ENCODE measurements at places on chromosomes 1 and 21.

GRCh38 chr1:175317309-175317708, 124.7 kb upstream of the KIAA0040 start:
- no peak for DNase-seq

GRCh38 chr21:45112371-45112770, 38.0 kb downstream of the ADARB1 start:
- DNase-seq = no peak

- no peak for DNase-seq
These were observed 39.5 kb upstream of the DDAH1 start for GRCh38 chr1:85504417-85504816.

DNA sequence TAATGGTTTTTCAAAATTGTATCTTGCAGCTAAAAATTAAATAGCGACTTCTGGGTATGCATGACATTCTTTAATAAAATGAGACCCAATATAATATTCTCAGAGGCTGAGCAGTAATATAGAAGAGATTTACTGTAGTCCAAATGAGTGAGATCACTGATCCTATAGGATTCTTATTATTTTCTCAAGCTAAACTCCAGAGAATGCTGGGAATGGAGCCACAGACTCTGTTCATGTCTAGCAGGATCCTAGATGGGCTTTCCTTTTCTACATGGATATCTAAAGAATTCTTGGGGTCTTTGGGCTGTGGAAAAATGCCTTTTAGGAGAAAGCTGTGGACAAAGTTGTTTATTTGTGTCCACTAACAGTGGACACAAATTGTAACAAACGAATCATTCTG, 150.7 kb upstream of the ZNF644 start:
- DNase-seq = no peak

DNA sequence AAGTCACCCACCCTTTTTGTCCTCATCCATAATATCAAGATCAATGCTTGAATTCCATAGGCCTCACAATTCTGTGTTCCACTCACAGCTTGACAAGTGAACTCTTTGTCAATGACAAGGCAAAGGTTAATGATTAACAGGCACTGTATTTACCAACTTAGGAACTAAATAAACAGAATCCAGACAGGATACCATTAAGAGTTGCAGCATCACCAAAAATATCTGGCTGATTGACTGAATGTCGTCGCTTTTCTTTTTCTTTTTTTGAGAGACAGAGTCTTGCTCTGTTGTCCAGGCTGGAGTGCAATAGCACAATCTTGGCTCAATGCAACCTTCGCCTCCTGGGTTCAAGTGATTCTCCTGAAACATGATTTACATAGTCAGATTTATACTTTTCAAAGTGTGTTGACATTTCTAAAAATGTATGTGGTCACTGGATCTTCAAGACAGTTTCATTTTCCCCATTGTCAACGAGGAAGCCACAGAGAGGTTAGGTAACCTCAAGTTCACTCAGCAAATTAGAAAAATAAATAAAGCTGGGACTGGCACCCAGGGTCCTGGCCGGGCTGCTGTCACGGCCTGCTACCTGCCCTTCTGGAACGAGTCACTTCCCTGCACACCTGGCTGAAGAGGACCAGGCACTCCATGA, 81.0 kb downstream of the PDE9A start:
- DNase-seq = no peak

DNA sequence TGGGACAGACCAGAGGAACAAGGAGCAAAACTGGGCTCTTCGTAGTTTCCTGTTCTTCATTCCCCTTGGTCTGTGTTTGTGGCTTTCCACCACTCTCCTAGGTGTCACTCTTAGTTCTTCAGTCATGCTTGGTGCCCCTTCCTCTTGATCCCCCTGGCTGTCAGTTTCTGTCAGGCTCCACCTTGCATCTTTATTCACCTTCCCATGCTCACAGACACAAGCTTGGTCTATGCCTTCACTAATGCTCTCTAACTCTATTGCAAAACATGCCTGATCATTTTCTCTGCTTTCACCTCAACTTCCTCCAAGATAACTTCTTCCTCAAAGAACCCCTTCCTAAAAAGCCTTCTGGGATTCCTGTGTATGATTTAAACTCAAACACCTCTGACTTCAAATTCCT, 122.9 kb downstream of the GLUL start:
- DNase-seq = no peak

- DNase-seq = no peak
These were observed 16.8 kb downstream of the PPP1R12B start for GRCh38 chr1:202365092-202365815.

GRCh38 chr1:15153842-15154479, 414 bp downstream of the TMEM51 start:
- no peak for DNase-seq

DNA sequence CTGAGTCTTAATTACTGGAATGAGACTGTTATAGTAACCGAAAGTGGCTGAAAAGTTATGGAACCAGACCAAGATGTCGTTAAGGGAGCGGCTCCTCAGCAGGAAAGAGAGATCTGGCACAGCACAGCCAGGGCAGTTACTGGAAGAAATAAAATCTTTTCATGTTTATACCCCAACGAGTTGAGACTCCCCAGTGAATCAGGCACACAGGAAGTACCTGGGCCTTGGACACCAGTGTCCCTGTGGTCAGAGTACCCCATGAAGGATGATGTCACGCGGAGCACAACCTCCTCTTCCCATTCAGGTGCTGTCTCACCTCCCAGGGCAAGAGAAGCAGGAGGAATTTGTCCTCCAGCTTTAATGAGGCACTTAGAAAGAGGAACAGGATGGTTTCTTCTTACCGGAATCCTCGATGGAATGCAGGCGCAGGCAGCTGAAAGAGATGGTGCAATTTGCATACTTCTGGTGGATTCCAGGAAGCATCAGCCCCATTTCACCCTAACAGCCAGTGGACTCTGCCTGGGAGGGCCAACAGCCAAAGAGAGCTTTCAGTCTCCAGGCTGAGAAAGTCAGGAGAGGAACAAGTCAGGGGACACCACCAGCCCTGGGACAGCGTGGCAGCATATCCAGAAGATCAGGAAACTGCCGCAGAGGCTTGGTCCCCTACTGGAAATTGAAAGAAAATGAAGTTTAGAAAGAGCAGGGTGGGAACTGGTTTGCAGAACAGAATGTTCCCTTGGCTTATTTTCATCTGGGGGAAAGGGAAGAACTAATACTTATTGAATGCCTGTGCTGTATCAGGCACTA, 35.9 kb upstream of the CTTNBP2NL start:
- peak; percentile 34 for DNase-seq

DNA sequence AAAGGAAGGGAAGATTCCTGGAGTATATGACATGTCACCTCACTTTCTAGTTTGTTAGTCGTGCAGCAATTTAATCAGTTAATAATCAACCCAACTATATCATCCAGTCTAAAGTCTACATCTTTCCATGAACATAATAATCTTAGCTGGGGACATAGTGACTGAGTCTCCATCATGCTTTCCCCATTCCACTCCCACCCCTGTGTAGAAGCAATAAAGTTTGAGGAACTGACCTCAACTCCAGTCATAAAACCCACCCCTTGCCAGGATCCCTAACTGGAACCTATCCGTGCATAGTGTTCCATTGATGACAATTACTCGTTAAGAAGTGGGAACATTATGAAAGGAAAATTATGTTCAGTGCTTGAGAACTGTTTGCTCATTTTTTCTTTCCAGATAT, 48.9 kb upstream of the MROH9 start:
- no peak for DNase-seq

DNA sequence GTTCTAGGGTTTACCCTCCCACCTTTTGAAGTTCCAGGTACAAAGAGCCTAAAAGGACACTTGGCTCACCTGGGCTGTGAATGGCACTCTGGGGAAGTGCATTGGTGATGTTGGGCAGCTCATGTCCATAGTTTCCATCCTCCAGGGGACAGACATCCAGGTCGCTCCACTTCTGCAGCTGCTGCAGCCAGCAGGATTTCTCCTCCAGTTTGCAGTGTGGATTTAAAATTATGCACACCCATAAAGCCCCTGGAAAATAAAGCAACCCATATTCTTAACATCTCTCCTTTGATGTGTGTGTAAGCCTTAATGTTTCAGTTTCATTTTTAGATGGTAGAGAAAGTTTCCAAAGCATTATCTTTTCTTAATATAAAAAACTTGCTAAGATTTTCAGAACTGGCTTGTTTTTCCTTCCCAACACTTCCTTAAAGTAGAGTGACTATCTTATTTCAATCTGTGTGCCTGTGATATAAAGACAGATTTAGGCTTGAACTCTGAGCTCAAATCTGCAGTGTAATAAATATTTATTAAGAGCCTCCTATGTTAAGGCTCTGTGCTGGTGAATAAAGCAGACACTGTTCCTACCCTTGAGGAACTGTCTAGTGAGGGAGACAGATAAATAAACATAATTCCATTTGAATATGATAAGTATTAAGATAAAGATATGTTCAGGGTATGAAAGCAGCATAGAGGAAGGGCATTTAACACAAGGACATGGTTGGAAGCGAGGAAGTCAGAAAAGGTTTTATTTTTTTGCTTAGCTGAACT, 39.1 kb downstream of the UROD start:
- DNase-seq = no peak

DNA sequence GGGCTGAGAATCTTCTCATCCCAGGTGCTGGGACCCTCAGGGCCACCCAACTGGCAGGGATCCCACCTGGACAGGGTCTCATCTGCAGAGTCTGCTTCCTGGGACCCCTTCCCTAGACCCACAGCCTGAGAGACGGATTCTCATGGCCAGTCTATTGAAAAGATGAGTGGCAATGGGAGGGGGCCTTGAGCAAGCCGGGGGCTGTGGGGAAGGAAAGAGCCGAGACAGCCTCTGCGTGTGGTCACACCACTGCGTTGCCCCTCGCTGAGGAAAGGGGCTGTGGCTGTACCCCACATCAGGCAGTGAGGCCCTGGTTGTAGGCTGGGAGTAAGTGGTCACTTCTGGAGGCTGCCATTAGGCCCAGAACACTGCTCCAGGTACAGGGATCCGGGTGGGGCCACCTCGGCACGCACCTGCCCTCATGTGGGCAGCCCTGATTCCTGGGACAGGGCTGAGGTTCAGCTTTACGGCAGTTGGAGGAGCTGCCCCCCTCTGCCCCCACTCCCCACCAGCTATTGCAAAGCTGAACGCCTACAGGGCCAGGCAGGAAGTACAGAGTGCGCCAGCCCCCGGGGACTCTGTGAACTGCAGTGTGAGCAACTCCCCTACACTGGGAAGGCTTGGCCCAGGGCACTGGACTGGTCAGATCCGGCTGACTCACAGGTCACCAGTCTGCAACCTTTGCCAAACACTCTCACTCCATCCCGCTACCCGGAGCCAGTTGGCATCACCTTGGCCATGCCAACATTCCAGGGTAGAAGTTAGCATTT, 106.9 kb downstream of the RIPK4 start:
- no peak for DNase-seq

DNA sequence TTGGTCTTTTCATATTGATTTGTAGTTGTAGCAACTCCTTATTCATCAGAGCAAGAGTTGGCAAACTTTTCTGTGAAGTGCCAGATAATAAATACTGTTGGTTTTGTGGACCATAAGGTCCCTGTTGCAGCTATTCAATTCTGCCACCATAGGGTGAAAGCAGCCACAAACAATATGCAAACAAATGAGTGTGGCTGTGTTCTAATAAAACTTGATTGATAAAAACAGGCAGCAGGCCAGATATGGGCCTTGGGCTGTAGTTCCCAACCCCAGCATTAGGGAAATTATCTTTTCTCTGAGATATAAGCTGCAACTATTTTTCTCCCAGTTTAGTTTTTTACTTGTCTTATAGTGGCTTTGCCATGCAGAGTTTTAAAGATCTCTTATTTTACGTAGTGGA, 469.2 kb downstream of the SMYD3 start:
- no peak for DNase-seq

- DNase-seq = no peak
These were observed 364.9 kb downstream of the PRDM2 start for GRCh38 chr1:14064649-14065442.

DNA sequence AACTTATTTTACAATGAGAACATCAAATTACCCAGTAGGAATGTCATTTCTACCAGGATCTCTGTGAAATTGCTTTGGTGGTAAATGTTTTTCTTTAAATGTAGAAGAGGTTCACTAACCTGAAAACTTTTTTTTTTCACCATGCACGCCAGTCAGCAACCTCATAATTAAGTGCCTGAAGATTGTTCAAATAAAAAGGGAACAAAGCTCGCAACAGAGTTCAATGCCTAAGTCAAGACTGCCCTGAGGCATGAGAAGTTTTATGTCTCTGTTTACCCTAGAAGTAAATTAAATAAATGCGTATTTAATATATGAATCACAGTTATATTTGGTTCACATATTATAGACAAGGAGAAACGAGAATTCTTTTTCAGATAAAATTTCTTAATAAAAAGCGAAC, 13.8 kb upstream of the SYDE2 start:
- no peak for DNase-seq

DNA sequence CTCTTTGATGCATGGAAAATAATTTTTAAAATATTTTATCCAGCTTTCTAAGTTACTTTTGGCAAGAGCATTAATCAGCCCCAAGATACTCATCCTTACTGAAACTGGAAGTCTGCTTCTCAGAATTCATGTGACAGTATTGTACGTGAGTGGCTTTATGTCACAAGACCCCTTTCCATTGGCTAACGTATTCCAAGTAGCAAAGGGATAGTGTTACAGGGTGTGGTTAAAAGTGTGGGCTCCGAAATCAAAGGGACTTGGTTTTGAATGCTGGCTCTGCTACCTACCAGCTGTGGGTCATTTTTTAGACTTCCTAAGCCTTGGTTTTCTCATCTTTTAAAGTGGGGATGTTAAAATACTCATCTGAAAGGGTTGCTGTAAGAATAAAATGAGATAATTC, 91.7 kb downstream of the RHOU start:
- DNase-seq = no peak

DNA sequence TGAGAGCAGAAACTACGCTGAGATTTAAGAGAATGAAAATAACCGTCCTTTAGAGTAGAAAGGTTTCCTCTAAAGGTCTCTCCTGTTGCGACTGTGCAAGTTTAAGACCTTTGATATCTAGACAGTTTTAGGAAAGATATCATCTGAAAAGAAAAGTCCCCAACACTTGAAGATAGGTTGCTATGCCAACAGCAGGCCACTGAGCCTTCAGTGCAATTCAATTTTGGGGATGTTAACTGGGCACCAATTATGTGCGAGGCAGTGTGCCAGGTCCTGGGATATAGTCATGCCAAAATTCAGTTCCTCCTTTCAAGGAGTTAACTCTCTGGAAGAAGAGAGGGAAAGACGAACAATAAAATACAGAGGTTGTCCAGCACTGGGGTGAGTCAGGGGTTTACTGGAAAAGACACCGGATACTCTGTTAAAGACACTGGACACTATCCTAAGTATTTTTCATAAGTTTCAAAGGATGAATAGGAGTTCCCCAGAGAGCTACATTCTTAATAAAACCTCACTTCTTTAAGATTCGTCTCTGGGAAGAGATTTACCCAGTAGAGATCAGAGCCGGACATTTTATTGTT, 25.5 kb upstream of the ZNF281 start:
- DNase-seq = no peak

- DNase-seq = no peak
These were observed 35.3 kb downstream of the MTF2 start for GRCh38 chr1:93114391-93114790.

- no peak for DNase-seq
These were observed 885 bp downstream of the AHCYL1 start for GRCh38 chr1:109985247-109986053.

Measured in omental fat pad (tissue), 4 donors.